ENCODE measurements at places on chromosomes 5 and 9. TPM values are rescaled to one million over a fixed set of nuclear protein-coding genes. Genes with fewer than 3 reads are reported as not detected.
A peak's percentile ranks its signal among the peaks of the same experiment; 100 is the strongest.

- peak; percentile 72 for DNase-seq
Measured at GRCh38 chr5:149268928-149269557, 2.6 kb upstream of the AFAP1L1 start.

GRCh38 chr9:129624168-129624759 is 1.7 kb upstream of the NTMT1 start:
- peak; percentile 45 for DNase-seq

DNA sequence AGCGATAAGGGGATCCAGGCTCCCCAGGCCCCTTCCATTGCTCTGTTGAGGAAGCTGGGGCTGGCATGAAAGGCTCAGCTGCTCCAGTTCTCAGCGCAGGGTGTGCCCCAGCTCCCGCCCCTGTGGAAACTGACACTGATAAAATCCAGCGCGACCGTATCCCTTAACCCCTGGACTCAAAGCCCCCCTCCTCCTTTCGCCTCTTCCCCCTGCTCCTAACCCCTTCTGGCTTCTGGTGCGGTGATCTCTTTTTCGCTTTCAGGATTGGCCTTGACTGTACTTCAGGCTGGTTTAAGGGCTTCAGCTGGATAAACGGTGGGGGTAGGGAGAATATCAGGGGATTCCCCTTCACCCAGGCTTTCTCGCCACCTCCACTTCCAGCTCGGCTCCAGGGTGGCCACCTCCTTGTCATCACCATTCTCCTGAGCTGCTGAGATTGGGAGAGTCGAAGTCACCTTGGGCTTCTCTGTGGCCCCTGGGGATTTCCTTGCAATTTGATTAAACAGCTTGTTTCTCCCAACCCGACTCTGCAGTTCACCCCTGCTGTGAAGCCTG is 843 bp downstream of the BSPRY start:
- DNase-seq, result no peak

The PAEP gene
- total RNA-seq, result not detected

The PIP5KL1 gene
- 22.5 TPM for total RNA-seq

- no peak for DNase-seq
Measured at GRCh38 chr5:143041461-143041860, 271.3 kb downstream of the ARHGAP26 start.

DNA sequence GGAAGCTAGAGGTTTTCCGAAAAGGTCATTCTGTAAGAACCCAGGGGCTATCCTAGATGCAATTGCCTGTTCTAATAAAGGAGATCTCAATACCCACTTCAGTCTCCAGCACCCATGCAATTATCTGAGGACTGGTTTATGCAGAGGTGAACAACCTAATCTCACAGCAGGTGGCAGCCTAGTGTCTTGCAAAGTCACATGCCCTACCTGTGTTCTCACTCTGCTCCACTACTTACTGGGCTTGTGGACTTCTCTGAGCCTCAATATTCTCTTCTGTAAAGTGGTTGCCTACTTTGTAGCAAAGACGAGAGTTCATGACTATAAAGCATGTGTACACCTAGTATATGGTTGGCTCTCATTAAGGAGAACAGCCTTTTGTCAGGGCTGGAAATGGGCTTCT is 21.0 kb upstream of the ALDH1B1 start:
- DNase-seq, result no peak

The KCNV2 gene
- not detected for total RNA-seq

DNA sequence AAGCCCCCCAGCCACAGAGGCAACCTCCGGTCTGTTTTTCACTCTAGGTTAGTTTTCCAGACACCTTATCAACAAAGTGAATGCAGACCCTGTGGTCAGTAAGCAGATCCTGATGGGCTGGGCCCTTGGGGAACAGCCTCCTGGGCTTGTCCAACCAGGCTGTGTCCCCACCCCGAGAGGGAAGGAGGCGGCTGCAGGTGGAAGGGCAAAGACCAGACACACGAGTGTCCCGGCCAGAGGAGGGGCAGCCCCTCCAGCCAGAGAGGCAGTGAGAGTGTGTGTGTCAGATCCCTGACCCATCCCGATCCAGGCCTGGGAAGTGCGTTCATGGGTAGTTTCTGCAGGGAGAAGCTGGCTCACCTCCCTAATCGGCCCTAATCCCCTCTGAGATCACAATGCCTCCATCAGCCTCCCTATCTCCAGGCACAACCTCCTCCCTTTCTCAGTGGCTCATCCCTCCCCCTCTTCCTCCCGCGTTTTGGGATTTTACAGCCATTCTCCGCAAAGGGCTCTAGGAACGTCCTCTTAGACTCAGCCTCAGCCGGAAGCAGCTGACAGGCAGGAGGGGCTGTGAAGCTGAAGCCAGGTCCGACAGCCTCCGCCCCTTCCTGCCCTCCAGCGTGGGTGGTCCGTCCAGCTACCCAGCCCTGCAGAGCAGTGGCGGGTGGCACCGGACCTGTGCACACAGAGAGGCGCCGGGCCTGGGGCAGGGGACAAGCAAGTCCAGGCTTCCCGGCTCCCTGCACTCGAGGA is 9.7 kb downstream of the SLC12A7 start:
- no peak for DNase-seq

DNA sequence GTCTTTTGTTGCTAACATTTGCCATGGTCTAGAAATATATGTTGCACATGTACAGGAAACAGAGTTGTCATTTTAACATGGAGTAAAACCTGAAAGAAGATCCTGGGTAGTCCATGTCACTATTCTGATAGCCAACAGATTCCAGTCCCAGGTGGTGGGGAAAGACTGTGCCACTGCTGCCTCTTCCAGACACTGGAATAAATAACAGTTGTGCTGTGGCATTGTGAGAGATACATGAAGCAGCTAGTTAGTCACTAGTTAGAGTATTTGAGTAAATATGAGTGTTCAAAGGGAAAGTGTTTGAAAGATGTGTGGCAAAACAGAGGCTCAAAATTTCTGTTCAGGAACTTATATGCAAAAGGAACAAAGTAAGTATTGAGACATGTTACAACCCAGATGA is 1408.3 kb downstream of the EFNA5 start:
- DNase-seq, result no peak

- no peak for DNase-seq
Measured at GRCh38 chr9:135887585-135888050, 19.7 kb downstream of the CAMSAP1 start.

GRCh38 chr9:130290291-130291181 is 25.0 kb downstream of the HMCN2 start:
- DNase-seq, result no peak

The NMRK1 gene
- total RNA-seq, result 35.4 TPM

The HEMGN gene
- total RNA-seq, result not detected

The SLC4A9 gene
- 0.20 TPM for total RNA-seq

The SV2C gene
- not detected for total RNA-seq

- DNase-seq, result no peak
Measured at GRCh38 chr5:76808141-76808691, 10.6 kb upstream of the F2RL1 start.

DNA sequence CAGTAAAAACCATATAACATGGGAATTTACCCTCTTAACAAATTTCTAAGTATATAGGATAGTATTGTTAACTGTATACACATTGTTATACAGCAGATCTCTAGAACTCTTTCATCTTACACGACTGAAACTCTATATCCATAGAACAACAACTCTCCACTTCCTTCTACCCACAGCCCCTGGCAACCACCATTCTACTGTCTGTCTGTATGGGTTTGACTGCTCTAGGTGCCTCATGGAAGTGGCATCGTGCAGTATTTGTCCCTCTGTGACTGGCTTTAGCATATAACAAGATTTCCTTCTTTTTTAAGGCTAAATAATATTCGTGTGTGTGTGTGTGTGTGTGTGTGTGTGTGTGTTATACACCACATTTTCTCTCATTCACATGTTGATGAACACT is 100.7 kb downstream of the ZNF462 start:
- DNase-seq, result no peak

The BTF3 gene
- total RNA-seq, result 635 TPM

GRCh38 chr5:122858451-122858850 is 13.0 kb downstream of the SNX24 start:
- DNase-seq, result no peak

DNA sequence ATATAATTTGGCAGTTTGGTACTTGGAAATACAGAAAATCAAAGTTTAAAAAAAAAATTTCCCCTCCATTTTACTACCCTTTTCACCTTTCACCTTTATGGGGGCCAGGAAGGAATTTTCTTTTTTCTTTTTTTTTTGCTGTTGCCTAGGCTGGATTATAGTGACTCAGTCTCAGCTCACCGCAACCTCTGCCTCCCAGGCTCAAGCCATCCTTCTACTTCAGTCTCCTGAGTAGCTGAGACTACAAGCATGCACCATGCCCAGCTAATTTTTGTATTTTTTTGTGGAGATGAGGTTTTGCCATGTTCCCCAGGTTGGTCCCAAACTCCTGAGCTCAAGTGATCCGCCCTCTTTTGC is 9.1 kb downstream of the CHMP5 start:
- no peak for DNase-seq

GRCh38 chr5:173457482-173457881 is 129.3 kb upstream of the STC2 start:
- no peak for DNase-seq

The PALM2AKAP2 gene
- total RNA-seq, result 2.1 TPM

The TRIO gene
- total RNA-seq, result 596 TPM

- DNase-seq, result no peak
Measured at GRCh38 chr5:174106997-174107655, 61.6 kb downstream of the NSG2 start.

GRCh38 chr5:102777099-102777498 is 22.0 kb downstream of the PAM start:
- DNase-seq, result no peak

GRCh38 chr5:35047785-35048404 is at the start of gene AGXT2:
AGXT2 (minus strand) TSS chr5:35047949; CDS start chr5:35047892, 57 bp downstream.
- DNase-seq, result no peak

The CDC25C gene
- total RNA-seq, result 36.2 TPM

DNA sequence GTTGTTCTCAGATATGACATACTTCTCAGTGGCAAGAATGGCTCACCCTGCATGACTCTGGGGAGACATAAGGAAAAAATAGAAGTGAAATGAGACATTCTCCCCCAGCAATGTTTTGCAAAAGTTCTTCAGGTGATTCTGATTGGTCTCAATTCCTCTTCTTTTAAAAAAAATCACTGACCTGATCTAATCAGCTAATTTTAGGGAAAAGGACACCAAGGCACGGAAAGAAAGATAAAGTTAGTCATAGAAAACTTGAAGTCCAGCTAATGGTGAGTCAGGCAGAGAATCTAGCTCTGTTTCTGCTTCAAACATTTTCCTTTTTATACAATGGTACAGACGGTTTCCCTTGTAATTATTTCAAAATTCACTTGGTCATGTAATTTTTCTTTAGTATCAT is 1018.9 kb upstream of the ARRDC3 start:
- DNase-seq, result no peak

- peak; percentile 84 for DNase-seq
Measured at GRCh38 chr9:98974994-98975712, 31.4 kb downstream of the COL15A1 start.

DNA sequence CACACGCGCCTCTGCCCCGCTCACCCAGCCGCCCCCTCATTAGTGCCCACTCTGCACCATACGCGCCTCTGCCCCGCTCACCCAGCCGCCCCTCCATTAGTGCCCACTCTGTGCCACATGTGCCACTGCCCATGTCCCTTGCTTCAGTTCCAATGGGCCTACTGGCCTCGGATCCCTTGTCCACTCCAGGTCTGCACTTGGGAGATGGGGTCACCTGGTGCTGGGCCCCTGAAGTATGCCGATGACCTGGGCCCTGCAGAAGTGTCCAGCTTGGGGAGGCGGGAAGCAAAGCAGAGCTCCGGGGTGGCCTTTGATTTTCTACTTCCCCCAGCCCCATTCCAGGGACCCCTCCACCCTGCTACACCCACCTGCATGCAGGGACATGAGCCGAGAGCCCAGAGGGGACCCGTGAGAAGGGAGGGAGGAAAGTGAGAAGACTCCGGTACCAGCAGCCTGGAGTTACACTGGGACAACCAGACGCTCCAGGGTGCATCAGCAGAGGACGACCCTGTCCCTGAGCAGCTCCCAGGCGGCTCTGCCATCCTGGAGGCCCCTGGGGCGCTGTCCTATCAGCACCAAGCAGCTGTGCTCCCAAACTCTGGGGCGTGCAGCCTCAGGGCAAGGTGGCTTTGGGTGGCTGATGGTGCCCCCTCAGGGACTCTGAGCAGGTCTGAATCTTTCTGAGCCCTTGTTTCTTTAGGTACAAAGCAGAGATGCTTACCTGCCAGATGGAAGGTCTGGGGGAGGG is 140.8 kb downstream of the RXRA start:
- no peak for DNase-seq

DNA sequence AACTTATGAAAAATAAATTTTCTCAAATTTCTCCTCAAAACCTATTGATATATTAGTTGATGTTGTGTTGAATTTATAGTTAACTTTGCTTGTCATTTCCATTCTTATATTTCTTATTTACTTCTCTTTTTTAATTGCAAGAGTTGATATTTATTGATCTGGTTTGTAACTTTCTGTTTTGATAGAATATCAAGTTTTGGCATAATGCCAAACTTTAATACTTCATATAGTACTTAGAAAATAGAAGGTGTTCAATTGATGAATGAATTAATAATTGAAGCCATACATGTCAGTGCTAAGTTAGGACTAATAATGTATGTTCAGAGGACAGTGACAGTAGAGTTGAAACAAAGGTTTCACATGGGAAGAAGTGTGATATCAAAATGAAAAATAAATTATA is 27.9 kb downstream of the ERCC6L2 start:
- DNase-seq, result no peak

DNA sequence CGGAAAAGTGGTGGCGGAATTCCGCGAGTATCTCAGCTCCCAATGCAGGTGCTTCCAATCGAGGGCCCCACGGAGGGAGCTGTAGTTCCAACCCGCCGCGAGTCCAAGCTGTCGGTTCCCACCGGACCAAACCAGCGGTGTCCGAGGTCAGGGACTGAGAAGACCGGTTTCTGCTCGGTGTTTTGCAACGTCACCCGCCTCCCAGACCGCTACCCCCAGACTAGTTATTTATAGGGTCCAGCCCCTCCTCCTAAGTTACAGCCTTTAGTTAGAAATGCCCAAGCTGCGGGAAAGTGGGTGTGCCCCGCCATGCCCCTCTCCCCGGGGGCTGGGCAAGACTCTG is 677 bp upstream of the MYORG start:
- no peak for DNase-seq

DNA sequence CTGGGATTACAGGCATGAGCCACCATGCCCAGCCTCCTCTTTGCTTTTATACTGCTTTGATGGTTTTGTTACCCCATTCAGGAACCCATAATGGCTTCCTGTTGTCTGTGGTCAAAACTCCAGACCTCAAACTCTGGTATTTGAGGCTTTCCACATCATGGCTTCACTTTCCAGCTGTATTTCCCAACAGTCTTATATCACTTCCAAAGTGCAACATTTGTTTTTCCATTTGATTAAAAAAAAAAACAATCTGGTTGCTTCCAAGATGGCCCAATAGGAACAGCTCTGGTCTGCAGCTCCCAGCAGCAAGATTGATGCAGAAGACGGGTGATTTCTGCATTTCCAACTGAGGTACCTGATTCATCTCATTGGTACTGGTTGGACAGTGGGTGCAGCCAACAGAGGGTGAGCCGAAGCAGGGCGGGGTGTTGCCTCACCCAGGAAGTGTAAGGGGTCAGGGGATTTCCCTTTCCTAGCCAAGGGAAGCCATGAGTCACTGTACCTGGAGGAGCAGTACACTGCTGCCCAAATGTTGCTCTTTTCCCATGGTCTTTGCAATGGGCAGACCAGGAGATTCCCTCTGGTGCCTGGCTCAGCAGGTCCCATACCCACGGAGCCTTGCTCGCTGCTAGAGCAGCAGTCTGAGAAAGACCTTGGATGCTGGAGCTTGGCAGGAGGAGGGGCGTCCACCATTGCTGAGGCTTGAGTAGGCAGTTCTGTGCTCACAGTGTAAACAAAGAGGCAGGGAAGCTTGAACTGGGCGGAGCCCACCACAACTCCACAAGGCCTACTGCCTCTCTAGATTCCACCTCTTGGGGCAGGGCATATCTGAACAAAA is 458.4 kb downstream of the KDM4C start:
- DNase-seq, result peak; percentile 4

GRCh38 chr9:127803507-127804352 is 1.0 kb downstream of the FPGS start:
- peak; percentile 86 for DNase-seq

The LCN12 gene
- 14.2 TPM for total RNA-seq
